Right ventricle myocardium inferior (tissue), 1 donor: ENCODE measurements at places on chromosomes 3 and 15.

DNA sequence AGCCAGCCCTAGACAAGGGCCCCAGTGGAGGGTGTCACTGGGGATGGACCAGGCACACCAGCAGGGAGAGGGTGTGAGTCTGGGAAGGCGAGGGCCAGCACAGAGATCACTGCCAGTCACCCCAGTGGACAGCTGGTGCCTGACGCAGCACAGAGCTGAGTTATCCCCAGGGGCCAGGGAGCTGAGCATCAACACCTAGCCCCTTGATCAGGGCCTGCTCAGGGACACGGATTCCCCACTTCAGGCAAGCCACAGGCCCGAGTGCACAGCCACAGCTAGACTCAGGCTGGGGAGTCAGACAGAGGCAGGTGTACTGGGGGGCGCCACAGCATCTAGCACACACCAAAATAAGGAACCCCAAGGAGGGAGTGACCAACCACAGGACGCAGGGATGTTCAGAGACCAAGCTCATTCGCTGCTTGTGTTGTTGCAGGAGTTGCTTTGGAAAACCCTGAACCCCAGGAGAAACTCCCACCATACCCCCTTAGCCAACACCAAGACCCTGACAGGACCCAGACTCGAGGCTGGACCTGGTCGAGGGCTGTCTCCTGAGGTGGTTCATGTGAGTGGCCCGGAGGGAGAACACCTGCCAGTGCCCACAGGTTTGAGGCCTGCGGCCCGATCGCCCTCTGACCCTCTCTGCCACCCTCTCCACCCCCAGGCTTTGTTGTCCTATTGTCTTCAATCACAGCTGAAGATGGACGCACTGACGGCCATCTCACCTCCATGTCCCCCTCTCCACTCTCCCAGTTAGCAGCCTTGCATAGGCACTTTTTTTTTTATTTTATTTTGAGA lies 146.8 kb downstream of the TPRA1 start:
- DNase-seq: peak; percentile 42

GRCh38 chr15:44726136-44726535 lies 10.2 kb upstream of the TRIM69 start:
- no peak for DNase-seq

- DNase-seq: no peak
Measured at GRCh38 chr3:145094355-145094941, 1066.5 kb downstream of the PLOD2 start.

- peak; percentile 34 for DNase-seq
Measured at GRCh38 chr3:126460381-126460780, 15.3 kb downstream of the ZXDC start.

DNA sequence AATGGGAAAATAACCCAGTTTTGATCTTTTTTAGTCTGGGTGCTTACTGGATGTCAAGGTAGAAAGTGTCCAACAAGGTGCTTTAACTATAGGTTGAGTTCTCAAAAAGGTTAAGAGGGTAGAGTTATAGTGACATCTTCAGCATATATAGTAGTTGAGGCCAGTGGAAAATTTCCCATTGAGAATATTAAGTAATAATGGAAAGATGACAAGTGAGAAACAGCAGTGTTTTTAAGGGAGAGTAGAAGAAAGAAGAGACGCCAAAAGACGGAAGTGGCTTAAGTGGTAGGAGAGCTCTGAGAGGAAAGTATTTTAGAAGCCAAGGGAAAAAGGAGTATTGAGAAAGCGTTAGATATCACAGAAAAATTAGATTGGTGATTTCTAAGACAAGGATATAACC lies 10.6 kb downstream of the SPRED1 start:
- DNase-seq: no peak

GRCh38 chr15:45919806-45920205 lies 285.0 kb downstream of the SQOR start:
- DNase-seq: no peak

GRCh38 chr3:55512571-55513343 lies 25.7 kb upstream of the WNT5A start:
- DNase-seq: no peak

DNA sequence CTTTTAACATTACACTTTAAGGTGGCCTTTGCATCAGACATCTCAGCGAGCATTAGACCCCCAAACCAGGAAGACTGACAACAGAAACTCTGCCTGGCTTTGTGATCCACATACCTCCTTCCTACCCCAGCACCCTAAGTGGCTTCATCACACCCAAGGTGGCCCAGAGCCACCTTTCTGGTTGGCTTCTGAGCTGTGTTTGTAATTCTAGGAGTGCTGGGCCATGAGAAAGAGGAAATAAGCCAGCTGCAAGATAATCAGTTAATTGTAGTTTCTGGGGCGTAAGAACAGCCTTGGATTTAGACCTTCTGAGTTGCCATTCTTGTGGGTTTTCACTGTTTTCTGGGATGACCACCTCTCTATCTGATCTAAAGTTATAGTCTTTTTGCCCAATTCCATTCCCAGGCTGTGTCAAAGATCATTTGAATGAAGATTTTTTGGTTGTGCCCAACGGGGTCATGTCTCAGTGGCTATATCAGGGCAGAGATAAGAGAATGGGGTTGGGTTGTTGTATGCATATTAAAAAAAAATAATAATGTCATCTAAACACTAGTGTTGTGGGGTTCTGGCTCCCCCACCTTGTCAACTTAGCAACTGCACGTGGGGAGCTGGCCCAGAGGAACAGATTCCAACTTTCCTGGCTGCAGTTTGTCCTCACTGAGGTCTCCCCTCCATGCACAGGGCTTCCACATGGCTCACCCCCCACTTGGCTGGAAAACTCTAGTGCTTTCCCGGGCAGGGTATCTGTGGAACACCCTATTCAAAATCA lies 234.8 kb upstream of the WNT5A start:
- DNase-seq: no peak

GRCh38 chr3:81173514-81173913 lies 587.9 kb downstream of the GBE1 start:
- DNase-seq: no peak

GRCh38 chr15:36331531-36332275 lies 247.7 kb upstream of the CDIN1 start:
- DNase-seq: no peak

DNA sequence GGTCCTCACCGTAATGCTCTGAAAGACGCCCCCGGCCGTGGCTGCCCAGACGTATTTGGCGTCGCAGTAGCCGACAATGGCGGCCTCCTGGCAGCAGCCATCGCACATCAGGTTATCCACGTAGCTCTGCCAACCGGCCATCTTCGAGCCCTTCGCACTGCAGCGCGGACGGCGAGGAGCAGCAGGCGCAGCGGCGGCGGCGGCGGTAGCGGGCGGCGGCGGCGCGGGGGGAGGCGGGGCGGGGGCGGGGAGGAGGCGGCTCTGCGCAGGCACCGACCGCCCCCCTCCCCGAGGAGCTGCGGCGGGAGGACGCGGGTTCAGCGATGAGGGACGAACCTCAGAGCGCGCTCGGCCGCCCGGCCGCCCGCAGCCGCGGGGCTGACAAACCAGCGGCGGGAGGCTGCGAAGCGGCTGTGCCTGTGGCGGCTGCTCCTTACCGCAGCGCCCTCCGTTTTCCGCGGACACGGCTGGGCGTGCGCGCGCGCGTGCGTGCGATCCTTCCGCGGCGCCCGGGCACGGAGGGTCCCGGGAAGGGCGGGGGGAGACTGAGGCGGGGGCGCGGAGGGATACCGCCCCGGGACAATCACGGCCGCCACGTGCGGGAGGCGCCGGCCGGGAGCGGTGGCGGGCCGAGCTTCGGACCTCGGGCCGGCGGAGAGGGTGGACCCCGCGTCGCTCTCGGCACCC lies at the start of gene PFN2:
TSS of gene PFN2 (minus strand) at position 180 of the 687 bp plus-strand sequence. CDS start at position 141, 39 bp downstream.
- DNase-seq: peak; percentile 80

DNA sequence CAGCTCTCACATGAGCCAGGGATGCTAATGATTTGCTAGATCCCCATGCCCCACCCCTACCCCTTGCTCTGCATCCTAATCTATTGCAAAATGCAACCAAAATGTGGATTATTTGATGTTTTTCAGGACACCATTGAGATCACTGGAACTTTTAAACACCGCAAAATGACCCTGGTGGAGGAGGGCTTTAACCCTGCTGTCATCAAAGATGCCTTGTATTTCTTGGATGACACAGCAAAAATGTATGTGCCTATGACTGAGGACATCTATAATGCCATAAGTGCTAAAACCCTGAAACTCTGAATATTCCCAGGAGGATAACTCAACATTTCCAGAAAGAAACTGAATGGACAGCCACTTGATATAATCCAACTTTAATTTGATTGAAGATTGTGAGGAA lies 29.7 kb downstream of the HDC start:
- DNase-seq: no peak

DNA sequence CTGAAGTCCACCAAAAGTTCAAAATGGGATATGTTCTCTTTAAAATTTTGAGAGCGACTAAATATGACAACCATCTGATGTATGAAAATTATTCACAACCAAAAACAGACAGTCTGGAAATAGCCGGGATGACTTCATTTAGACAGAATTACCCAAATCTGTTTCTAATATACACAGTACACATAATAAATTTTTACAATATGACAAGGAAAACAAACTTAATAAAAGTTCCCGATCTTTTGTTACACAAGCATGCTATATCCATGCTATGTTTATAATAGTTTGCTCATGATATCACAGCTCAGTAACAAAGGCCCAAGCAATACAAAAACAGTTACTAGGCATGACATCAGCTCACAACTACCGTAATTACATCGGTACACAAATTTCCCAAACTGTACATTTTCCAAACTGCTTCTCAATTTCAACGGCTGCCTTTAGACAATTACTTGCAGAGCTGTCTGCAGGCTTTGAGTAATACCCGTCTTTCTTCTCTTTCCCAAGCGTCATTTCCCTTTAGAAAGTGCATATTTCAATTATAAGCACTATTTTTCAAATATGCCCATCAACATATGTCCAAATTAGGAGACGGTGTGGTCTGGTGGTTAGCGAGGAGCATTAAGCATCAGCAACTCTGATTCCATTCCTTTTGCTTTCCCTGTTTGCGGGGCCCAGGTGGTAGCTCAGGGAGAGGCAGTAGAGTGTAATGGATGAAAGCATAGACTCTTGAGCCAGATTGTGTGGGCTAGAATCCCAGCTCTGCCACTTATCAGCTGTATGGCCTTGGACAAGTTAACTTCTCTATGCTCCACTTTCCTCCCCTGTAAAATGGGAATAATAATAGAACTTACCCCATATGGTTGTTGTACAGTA lies 481.2 kb downstream of the FOXP1 start:
- no peak for DNase-seq

GRCh38 chr3:187742351-187743171 lies 2.7 kb downstream of the BCL6 start:
- peak; percentile 67 for DNase-seq

- DNase-seq: no peak
Measured at GRCh38 chr3:38853011-38853410, 37.0 kb upstream of the SCN10A start.

DNA sequence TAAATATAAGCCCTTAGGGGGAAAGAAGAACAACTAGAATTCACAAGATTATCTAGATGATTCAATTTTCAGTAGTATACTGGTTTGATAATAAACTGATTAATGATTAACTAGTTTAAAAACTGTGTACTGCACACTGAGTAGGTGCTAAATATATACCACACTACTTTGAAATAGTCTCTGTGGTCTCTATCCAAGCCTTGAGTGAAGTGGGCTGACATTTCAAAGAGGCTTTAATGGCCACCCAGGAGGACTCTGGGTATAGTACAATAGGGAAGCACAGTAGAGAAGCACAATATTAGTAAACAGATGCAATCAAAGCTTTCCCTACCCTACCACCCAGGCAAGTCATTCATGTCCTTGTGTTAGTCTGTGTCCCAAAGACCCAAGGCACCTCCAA lies 46.7 kb downstream of the FILIP1L start:
- DNase-seq: no peak

DNA sequence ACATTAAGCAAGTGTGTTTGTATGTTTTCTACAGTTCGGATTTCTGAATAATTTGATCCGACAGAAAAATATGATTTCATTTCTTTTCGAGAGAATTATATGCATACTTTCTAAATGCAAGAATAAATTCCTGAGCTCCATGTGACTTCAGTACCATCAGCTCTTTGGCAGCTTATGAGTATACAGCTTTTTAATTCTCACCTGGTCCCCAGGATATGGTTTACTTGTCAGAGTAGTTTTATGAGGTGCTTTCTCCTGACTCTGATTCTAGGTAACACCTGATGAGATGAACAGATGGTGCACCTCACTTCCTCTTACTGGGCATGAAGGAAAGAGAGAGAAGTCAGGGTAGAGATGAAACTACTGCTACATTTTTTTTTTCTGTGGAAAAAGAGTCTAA lies 3.1 kb downstream of the HGD start:
- DNase-seq: no peak

GRCh38 chr3:195094191-195094921 lies 176.6 kb downstream of the XXYLT1 start:
- peak; percentile 62 for DNase-seq

DNA sequence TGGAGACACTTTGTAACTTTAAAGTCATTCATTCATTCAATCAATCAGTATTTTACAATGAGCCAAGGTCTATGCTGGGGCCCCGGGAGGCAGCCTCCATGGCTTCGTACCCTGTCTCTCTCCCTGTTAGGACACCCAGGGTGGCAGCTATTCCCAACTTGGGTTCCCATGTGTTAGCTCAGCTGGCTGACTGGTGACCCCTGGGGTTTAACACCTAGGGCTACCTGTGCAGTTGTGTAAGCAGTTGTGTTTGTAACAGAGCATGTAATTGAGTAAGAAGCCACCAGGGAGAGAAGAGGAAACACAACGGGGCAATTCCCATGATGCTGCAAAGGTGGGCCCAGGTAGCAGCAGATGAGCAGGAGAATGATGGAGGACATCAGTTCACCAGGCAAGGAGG lies 132.4 kb downstream of the ADAMTS9 start:
- DNase-seq: no peak

DNA sequence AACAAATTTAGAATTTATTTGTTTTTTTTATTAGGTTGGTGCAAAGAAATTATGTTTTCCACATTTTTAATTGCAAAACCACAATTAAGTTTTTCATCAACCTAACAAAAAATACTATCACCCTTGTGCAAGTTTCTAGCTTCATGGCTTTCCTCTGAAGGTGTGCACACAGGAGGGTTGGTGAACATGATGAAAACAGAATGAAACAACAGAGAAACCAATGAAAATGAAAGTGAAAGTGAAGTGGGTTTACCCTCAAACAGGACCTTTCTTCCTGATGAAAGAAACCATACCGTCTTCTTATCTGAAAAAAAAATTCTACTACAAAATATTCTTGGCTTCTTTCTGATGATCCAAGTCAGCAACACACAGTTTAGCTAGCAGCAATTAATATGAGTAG lies 71.9 kb upstream of the FEZF2 start:
- no peak for DNase-seq

DNA sequence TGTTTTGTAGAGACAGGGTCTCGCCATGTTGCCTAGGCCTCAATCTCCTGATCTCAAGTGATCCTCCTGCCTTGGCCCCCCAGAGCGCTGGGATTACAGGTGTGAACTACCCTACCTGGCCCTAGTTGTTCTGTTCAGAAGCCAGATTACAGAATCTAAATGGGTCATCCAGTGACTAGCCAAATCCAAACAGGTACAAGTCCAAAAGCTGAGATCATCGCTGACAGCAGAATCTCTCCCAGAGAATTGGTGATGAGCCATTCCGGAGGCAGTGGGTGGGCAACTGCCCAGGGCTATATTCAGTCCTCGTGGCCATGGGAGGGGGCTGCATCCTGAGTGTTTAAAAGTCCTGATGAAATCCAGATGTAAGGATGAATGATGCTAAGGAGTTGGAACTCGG lies 47.5 kb upstream of the SEMA4B start:
- DNase-seq: no peak
